G401 (cell line): ENCODE measurements at places on chromosomes 3 and 15.

DNA sequence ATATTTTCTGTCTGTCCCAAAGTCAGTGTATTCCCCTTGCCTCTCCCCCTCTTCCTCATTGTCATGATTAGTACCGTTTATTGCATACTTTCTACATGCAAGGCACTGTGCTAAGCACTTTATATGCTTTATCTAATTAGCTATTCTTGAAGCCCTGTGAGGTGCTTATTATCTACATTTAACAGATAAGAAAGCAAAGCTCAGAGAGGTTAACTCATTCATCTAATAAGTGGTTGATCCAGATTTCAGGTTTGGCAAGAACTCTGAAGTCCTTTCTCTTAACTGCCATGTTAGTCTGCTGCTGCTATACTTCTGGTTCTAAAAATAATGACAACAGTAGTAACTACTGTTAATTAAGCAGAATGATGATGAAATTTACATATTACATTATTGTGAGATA, 13.5 kb downstream of the IQGAP1 start:
- DNase-seq: no peak

DNA sequence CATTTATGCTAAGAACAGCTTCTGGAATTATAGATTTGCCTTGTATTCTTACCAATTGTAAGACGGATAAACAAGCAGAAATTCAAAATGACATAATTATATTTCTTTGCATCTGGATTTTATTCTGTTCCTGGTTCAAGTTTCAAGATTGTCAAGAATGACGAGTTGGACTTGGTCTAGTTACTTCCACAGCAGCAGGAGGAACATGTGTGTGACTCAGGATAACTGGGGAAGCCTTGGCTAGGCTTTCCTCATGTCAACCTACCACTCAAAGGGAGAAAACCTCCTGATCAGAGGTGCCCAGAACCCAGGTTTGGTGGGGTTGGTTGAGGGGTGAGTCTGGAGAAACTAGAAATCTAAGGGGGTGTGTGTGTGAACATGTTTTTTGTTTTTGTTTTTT, 259.7 kb downstream of the SOX2 start:
- DNase-seq: no peak

GRCh38 chr3:140552898-140553297, 125.0 kb upstream of the TRIM42 start:
- no peak for DNase-seq

DNA sequence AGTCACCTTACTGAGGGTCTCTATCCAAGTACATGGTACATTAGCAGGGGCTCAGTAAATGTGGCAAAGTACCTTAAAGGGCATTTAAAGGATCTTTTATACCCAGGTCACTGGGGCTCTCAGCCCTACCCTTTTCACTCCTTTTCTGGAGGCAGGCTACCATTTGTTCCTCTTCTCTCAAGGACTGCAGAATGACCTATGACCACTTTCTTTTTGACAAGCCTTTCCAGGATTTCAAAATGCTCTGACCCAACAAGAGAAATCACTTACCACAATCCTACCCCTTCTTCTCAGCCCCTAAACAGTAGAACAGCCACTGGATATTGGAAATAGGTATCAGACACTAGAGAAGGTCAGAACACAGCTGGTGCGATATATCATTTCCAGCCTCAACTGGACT, 221.8 kb upstream of the TPRG1 start:
- DNase-seq: no peak

DNA sequence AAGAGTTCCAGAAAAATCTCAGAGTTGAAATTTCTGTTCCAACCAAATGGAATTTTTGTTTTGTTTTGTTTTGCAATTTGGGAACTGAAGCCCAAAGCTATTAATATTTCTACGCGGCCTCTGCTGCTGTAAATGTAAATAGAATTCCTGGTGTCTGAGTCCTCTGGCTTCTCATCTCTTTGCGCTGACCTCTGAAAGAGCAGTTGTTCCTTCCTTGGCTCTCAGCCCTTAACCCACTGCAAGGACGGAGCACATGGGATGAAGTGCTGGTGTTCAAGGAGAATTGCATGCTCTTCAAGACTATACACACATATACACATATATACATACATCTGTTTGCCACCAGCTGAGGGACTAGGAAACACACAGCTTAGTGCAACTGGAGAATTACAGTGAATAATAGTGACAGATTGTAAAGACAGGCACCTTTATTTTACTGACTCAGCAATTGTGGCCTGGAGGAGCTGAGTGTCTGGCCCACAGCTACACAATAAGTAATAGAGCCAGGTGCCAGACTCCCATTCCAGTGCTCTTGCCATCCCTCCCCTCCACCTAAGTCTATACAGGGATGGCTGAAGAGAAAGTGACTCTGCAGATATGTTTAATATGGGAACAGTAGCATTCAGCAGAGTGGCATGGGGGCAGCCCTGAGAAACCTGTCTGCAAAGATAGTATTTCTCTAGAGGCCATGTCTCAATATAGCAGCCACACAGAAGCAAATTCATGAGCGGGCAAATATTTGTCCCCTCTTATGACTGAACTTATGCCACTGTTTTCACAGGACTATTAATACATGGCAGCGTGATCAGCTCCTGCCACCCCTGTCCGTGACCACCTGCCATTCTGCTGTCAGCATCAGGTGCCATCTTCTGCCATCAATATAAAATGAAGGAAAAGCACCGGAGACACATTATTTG, 42.3 kb downstream of the NEK10 start:
- DNase-seq: no peak

- DNase-seq: no peak
Measured at GRCh38 chr3:170372190-170372879, 14.8 kb downstream of the SKIL start.

DNA sequence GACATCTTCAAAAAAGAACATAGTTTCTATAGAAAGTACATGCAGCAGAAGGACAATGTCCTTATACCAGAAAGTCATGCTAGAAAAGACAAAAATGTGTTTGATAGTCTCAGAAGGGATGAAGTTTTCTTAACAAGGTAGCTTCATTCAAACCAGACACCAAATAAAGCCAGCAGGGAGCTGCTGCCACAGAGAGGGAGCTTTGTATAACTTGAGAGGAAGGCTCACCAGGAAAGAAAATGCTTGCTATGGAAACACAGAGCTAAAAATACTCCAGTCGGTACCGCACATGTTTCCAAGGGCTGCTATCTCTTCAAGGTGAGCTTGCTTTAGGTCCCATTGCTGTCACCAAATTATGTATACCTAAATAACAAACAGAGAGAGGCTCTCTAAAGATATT, 1074.8 kb upstream of the ALCAM start:
- DNase-seq: no peak

GRCh38 chr3:171307046-171307585, 153.1 kb downstream of the TNIK start:
- DNase-seq: no peak

DNA sequence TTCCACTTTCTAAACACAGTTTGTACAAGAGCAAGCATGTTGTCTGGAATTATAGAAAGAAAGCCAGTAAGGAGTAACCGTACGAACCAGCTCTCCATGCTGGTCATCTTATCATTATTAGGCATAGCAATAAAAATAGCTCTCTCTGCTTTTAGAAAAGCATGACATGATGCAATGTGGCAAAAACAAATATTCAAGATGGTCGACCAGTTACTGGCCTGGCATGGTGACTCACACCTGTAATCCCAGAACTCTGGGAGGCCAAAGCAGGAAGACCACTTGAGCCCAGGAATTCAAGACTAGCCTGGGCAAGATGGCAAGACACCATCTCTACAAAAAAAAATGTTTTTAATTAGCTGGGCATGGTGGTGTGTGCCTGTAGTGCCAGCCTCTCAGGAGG, 2.6 kb upstream of the MAP4 start:
- DNase-seq: no peak

DNA sequence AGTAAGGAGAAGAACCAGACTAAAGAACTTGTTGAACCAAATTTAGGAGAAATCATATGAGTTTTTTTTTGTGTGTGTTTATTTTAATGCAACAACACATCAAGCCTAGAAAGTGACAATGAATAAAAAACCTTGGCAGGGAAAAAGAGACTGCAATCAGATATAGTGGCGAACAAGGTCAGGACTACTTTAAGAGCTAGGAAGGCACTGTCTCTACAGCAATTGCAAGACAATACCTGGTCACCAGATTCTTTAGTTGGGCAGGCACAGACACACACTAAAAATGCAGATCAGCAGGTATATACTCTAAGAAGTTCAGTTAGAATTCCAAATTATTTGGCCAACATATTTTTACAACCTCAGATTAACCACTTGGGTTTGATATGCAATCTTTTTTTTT, 30.8 kb upstream of the GMPPB start:
- no peak for DNase-seq

DNA sequence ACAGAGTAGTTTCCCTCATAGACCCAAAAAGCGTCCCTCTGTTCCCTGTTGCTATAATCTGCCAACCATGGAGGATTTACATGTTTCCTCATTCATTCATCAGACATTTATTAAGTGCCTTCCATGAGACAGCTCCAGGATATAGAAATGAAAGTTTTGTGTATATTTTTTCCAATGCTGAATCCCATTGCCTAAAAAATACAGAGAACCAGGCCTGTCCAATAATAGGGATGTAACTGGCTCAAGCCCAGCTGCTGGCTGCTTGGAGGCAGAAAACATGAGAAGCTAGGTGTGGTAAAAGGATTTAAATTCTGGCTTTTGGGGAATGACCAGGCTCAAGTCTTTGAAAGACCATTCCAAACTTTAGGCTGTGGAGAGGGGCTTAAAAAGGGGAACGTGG, 41.5 kb downstream of the RARB start:
- no peak for DNase-seq

DNA sequence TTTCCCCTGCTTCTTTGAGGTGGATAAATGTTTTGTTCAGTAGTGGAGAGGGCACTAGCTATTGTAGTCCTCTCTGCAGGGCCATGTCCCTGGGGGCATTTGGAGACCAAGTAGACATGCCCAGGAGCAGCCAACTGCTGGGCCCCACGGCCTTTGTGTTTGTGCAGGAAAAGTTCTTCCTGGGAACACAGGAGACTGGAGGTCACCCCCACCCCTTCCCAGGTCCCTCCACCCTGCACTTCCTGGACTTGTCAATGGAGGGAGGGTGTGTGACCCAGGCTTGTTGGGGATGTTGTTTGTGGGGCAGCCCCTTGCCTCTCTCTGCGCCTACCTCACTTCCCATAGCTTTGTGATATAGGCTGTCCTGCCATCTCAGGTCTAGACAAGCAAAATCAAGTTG, 317.0 kb upstream of the LRRFIP2 start:
- no peak for DNase-seq

DNA sequence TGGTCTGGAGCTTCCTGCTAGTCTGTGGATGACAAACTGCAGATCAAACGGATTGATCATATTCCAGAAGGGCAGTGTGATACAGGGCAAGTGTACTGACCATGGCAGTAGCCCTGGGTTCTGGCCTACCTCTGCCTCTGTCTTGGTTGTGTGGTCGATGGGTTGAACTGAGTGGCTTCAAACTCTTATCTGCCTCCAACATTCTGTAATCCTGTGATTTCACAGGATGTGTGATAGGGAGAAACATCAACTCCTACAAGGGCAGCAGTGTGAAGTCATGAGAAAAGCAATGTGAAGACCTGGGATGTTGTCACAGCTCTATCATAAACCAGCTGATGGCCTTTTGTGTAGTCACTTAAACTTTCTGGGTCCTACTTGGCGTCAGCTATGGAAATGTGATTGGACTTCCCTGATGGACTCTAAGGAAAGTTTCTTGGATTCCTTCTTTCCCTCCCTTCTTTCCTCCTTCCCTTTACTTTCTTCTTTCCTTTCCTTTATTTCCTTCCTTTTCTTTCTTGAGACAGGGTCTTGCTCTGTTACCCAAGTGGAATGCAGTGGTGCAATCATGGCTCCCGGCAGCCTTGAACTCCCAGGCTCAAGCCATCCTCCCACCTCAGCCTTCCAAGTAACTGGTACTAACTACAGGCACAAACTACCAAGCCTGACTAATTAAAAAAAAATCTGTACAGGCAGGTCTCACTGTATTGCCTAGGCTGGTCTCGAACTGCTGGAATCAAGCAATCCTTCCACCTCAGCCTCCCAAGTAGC, 114.8 kb downstream of the BBX start:
- DNase-seq: no peak

GRCh38 chr15:63191895-63192618, 2.7 kb downstream of the RAB8B start:
- no peak for DNase-seq

GRCh38 chr3:24385012-24385615, 109.5 kb downstream of the THRB start:
- DNase-seq: no peak

GRCh38 chr15:59249816-59250215, 43.2 kb downstream of the LDHAL6B start:
- no peak for DNase-seq

DNA sequence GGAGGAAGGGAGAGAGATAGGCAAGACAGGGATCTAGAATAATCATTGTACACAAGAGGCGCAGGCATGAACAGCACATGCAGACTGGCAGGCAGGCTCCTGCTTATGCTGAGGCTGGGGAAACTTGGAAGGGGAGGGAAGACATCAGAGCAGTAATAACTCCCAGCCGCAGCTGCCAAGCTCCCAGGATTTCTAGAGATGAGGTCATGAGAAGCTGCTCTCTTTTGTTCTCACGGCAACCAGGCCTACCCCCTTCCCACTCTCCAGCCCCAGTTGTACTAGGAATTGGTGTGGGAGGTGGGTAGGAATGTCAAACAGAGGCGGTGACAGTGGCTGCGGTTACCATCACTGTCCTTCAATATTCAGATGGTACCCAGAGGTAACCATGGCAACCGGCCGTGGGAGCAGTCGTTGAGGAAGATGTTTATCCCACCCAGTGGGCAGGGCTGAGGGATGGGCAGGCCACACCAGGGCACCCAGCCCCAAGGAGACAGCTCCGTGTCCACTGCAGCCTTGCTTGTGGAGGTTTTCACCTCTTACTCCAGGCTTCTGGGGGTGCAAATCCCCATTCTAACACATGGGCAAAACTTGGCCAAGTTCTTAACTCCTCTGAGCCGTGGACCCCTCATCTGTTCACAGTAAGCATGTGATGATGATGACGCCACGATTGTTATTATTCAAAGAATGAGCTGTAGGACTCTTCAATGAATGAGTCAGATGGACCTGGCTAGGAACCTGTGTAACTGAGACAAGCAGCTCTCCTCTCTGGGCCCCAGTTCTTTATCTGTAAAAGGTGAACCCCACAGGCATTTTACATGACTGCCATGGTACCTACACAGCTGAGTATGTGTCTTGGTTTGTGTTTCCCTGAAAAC, 360.8 kb upstream of the PROK2 start:
- DNase-seq: no peak

- DNase-seq: no peak
Measured at GRCh38 chr3:25724948-25725645, 58.1 kb downstream of the NGLY1 start.

- DNase-seq: no peak
Measured at GRCh38 chr15:52228921-52229320, 37.7 kb upstream of the GNB5 start.
